ENCODE measurements at places on chromosomes 11 and 22.

DNA sequence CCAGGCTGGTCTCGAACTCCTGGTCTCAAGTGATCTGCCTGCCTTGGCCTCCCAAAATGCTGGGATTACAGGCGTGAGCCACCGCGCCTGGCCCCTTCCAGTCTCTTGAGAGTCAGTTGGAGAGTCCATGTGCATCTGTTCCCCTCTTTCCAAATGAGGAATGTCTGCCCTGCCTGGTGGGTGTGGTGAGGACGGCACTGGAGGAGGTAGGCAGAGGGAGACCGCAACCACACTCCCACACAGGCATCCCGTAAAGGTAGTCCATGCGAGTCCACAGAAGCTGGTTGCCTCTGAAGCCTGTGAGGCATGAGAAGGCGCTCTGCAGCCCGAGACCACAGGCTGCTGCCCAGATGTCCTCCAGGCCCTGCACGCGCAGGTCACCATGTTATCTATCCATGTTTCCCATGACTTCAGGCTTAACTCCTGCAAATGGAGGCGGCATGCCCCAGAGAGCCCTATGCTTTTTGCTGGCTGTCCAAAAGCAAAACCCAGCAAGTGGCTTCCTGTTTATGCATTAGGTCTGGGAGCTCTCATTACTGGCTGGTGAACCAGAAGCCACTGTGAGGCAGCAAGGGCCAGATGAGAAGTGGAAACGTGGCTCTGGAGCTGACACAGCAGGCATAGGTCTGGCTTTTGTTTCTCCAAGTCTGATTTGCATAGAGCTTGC is 43.4 kb downstream of the GRIK4 start:
- DNase-seq: no peak

- peak; percentile 44 for DNase-seq
Measured at GRCh38 chr11:74449369-74449931, 17.9 kb downstream of the KCNE3 start.

DNA sequence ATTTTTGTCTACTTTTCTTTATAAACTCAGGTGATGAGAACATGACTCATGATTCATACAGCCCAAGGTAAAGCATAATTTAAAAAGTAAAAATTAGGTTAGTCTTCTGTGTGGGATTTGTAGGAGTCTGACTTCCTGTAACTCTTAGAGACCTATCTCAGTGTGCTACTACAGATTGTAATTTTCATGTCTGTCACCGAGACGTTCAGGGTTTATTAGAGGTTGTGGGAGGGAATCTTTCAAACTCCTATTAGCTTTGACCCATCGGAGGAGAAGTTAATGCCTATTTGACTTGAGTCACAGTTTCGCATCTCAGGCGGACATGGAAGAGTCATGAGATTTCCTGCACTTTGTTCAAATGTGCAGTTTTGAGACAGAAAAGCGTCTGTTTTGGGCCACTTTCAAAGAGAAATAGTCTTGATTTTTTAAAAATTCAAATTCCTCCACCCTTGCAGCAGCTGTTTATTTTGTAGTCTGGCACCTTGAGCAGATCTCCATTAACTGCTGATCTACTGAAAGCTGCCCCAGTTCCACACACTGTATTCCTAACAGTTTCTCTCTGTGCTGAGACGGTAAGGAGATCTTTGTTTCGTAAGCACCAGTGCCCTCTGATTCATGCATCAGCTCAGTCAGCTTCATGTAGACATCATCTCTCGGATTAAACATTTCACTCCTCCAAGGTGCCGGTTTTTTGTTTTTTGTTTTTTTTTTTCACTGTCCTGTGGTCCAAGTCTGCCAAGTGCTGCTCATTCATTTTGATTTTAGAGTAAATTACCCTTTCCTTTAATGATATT is 24.3 kb downstream of the ALKBH3 start:
- no peak for DNase-seq

DNA sequence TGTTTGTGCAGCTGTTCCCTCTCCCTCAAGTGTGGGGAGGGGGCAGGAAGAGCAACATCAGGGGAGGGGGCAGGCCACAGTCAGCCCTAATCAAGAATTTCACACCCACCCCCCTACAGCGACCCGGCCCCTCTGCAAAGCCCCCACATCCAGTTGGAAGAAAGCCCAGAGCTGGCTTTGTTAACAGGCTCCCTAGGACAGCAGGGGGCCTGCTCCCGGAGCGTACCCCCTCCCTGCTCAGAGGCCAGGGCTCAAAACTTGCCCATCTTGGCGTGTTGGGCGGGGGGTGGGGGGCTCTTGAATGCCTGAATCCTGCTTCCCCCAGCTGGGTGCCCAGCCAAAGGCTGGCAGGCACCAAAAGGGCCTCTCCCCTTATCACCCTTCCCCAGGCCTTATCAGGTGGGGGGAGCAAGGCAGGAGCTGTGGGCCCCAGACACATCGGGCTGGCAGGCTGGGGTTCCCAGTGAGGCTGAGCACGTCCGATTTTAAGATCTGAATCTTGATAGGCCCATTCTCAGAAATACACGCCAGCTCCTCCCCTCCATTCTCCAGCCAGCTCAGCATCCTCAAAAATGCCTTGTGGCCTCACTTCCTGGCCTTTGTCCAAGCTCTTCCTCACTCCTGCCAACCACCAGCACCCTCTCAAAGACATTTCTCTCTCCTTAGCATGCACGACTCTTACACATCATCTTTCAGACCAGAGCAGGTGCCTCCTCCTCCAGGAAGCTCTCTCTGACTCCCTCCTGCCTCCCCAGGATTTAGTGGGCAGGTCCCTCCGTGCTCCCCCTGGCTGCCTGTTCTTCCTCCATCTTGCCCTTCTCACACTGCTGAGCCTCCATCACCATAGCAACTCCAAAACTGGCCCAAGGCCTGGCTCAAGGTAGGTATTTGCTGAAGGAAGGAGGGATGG is 384.8 kb downstream of the MN1 start:
- DNase-seq: no peak

DNA sequence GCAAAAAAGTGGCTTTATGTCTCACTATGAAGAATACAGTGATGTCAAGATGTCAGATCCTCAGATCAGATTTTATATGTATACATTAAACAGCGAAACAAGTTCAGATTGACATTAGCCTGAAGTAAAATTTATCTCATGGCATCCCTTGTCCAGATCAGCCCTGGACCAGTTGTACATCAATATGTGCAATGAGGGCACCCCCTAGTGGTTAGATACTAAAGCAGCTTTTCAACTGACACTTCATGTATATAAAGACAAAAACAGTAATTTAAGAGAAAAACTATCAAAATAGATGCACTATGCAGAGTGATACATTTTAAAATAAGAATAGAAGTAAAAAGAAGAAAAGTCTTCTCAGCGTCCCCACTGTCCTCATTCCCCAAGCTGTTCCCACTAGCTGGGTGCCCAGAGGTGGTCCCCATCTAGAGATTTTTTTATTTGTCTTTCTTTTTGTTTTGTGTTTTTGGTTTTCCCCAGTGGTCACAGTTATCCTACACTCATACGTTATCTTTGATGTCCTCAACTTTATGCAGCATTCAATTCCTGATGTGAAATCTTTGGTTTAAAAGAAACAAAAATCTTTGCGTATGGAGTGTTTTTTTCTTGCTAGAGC is 2193.4 kb upstream of the RAG2 start:
- no peak for DNase-seq

All from effector memory CD8-positive, alpha-beta T cell (primary cell).